ENCODE measurements at places on chromosomes 11 and 22. TPM values are rescaled to one million over a fixed set of nuclear protein-coding genes. Genes with fewer than 3 reads are reported as not detected.

Gene CHRM1
- polyA plus RNA-seq, result not detected

Gene NRIP3
- polyA plus RNA-seq, result 4.7 TPM

Gene ANO9
- polyA plus RNA-seq, result not detected

Gene OR51B5
- polyA plus RNA-seq, result 0.05 TPM

Gene CABP4
- not detected for polyA plus RNA-seq

Gene C1QTNF4
- polyA plus RNA-seq, result 0.04 TPM

Gene SMIM38
- 0.09 TPM for polyA plus RNA-seq

Gene FOLR2
- not detected for polyA plus RNA-seq

Gene CRYBB1
- not detected for polyA plus RNA-seq

Gene OR52I2
- not detected for polyA plus RNA-seq

Gene RFPL2
- polyA plus RNA-seq, result not detected

Gene SCARF2
- 28.8 TPM for polyA plus RNA-seq

Gene C11orf16
- not detected for polyA plus RNA-seq

Gene SPDYC
- not detected for polyA plus RNA-seq

Gene RASD2
- polyA plus RNA-seq, result 0.45 TPM

Gene BTG4
- not detected for polyA plus RNA-seq

All from BJ (cell line).